ENCODE measurements at places on chromosomes 16 and 17.

GRCh38 chr16:2598133-2598641, 60.4 kb downstream of the PDPK1 start:
- no peak for DNase-seq

DNA sequence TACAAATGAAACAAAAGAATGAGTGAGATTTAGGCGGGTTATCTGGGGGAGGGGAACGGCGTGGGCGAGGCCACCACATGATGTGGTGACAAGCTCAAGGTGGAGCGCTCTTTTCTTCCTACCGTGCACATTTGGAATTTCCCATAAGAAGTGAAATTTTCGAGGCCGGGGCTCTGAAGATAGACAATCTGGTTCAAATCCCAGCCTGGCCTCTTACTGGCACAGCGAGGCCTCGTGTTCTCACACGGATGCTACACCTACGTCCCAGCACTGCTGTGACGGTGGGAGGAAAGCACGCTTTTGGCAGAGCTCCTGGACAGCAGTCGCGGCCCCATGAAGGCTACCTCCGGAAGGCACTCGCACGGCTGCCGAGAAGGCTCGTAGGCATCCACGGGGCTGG, 25.2 kb downstream of the ZDHHC7 start:
- no peak for DNase-seq

- no peak for DNase-seq
Observed at GRCh38 chr17:57782647-57783337, 37.7 kb upstream of the CCDC182 start.

DNA sequence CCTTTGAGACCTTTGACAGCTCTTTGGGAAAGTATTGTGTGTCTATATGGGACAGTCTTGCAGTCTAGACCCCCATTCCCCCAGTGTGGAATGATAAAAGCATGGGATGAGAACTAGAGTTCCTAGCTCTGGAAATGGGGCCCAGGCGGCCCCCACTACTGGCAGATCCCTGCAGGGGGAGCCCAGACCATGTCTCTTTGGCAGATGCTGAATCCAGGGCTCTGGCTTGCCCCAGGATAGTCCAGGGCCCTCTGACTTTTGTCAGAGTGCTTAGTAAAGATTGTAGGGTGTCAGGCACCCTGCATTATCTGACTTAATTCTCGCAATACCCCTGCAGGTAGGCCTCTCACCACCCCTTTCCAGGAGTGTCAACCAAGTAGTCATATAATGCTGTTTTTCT, 8.3 kb downstream of the ALKBH5 start:
- no peak for DNase-seq

DNA sequence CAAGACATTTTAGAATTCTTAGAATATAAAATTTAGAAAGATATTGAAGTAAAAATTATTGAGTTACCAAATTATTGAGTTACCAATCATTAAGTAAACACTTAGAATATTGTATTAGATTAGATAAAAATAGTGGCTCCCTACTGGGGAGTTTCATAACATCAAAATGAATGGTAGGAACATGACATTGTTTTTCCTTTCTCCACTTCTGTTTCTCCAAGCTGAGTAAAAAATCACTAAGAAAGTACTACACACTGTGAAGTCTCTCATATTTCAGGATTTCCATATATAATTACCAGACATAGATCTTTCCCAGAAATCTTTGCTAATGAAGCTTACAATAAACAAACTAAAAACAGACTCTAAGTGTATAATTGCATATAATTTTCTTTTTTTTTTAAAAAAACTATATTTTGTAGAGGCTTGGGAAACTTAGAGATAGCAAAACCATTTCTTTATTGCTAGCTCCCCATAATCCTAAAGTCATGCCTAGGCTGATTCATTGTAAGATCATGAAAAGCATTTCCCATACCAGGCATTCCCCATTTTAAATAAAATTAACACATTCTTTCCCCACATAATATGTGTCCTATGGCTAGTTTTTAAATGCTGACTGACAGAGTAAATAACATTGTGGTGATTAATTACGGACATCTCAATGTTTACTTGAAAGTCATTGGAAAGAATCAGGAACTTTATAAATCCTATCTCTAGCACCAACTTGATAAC, 1408.7 kb upstream of the GOT2 start:
- no peak for DNase-seq

GRCh38 chr17:52181782-52182181, 23.3 kb upstream of the CA10 start:
- no peak for DNase-seq

DNA sequence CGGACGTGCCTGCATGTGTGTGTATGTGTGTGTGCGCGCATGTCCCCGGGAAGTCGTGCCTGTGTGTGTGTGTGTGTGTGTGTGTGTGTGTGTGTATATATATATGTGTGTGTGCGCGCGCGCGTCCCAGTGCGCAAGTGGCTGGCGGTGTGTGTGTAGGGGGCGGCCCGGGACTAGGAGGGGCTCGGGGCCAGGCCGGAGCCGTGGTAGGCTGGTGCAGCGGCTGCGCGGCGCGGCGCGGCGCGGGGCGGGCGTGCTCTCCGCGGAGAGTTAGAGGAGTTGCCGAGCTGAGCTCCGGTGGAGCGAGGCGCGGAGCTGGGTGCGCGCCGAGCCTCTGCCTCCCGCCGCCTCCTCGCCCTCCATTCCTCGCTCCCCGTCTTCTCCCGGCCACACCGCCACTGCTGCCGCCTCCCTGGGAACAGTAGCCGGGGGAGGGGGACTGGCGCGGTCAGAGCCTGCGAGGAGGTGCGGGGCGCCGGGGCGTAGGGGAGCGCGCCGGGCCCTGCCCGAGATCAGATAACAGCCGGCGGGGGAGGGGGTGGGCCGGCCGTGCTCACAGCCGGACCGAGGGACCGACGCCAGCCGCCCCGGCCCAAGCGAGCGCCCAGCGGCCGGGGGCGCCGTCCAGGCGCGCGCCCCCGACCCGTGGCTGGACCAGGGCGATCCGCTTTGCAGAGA, at the start of gene KCNJ12:
Gene KCNJ12, plus strand, starts transcription at position 277 of the 678 bp plus-strand sequence. CDS start 38,986 bp downstream, outside the sequence.
- DNase-seq: no peak

GRCh38 chr16:66603537-66604375, 748 bp upstream of the CMTM3 start:
- DNase-seq: peak; percentile 55

DNA sequence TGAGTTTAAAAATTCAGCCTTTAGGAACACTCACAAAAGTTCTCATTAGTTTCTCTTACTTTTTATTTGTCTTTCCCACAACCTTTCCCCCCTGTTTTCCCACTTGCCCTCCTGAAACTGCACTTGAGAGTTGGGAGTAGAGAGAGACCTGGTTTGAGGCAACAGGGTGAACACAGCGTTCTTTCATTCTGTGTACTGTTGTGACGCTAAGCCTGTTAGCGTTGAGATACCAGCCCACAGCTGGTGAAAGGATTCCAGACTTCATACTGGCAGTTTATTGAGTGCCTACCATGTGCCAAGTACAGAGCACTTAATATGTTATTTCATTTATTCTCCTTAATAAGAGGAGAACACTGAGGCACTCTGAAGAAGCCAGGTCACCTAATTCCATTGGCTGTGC, 10.3 kb downstream of the TNRC6C start:
- DNase-seq: no peak

DNA sequence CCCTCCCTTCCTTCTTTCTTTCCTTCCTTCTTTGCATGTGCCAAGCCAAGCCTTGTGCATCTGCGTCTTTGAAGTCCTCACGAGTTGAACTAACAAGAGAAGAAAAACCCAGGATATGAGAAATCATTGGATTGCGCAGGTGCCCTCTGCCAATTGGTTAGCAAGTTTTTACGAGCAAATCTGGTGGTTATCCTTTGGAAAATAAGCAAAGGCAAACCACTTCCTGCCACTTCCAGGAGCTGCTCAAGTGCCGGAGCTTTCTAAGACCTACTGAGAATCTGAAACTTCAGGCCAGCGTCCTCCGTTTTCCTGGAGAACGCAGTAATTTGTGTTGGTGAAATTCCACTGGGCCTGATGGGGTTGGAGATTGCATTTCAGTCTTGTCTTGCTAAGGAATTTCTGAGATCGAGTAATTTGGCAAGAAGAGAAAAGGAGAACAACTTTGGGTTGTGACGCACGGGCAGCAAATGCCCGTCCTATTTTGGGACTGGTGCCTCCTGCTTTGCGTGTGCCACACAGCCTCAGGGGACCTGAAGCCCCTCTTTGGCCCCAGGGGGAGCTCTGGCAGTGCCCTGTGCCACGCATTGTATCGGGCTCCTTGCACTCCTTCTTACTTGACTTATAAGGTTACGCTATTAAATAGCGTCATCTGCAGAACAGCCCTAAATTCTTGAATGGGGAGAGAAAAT, 56.4 kb downstream of the CMIP start:
- DNase-seq: no peak
